Activated CD4-positive, alpha-beta memory T cell treated with anti-CD3 and anti-CD28 coated beads, Interleukin-2, amount 10 ng/mL, durations not matched to agents 7 days and 5 days (primary cell): ENCODE measurements at places on chromosomes 12 and 14.

- no peak for DNase-seq
Observed at GRCh38 chr12:125755512-125755911, 690.3 kb downstream of the AACS start.

DNA sequence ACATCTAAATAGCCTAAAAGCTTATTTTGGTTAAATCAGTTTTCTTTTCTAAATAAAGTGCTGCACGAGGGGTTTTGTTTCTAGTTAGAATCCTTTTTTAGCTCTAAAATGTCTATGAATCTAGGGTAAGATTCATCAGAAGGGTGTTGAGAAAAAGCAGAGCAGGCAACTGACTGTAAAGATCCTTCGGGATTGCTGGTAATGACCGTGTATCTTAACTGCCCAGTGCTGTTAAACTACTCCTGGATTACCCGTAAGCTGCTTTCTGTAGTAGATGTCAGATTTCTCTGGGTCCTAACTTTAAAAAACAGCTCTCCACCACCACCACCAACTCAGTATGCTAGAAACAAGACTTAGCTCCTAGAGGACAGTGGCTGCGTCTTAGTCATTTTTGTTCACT, 39.2 kb downstream of the DACT1 start:
- no peak for DNase-seq

DNA sequence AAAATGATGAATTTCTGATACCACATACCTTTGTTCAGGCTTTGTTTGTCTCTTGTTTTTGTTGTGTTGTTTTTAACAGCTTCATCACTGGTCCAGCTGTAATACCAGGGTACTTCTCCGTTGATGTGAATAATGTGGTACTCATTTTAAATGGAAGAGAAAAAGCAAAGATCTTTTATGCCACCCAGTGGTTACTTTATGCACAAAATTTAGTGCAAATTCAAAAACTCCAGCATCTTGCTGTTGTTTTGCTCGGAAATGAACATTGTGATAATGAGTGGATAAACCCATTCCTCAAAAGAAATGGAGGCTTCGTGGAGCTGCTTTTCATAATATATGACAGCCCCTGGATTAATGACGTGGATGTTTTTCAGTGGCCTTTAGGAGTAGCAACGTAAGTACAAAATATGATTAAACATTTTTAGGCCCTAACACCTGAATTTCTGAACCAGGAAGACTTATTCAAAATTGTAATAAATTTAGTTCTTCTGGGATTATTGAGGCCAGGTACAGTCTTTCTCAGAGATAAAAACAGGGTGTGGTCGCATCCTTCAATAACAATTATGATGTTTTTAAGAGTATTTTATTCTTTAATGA, 22.4 kb downstream of the RXYLT1 start:
- DNase-seq, result no peak

GRCh38 chr12:85829391-85829790, 6.8 kb downstream of the RASSF9 start:
- no peak for DNase-seq

- DNase-seq, result peak; percentile 88
Observed at GRCh38 chr12:124940393-124941169, 26.1 kb upstream of the UBC start.

DNA sequence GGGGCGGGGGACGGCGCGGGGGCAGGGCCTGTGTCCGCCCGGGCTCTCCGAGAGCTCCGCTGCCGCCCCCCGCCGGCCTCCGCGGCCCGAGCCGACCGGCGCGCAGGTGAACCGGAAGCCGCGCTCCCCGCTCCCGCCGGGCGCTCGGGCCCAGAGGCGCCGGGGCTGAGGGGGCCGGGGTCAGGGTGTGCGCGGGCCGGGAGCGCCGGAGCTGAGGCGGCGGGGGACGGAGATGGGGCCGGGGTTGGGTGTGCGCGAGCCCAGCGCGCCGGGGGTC, 431 bp downstream of the HIP1R start:
- DNase-seq, result peak; percentile 39

DNA sequence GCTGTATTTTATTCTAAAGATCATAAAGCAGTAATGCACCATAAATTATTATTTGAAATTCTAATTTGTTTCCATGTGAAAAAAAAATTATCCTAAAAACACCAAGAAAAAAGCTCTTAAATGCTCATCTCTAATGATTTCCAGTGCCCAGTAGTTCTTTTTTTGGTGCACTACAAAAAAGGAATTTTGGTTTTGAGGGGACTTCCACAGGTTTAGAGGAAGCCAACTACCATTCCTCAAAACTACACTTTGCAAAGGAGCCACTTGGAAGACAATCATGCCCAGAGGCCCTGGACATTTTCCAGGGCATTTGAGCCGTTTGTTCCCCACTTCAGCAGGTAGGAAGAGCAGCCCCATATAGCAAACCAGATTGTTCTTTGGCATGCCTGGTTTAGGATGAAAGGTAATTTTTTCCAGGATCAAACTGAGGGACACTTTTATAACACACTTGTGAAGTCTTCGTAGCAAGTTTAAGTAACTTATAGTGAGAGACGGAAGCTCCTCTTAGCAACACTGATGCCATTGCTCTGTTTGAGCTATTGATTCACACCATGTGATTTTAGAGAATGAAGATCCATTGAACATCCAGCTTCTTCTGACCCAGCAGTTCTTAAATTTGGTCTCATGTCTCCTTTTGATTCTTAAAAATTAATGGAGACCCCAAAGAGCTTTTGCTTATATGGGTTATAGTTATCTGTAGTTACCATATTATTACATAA, 187.9 kb downstream of the ETV6 start:
- no peak for DNase-seq

DNA sequence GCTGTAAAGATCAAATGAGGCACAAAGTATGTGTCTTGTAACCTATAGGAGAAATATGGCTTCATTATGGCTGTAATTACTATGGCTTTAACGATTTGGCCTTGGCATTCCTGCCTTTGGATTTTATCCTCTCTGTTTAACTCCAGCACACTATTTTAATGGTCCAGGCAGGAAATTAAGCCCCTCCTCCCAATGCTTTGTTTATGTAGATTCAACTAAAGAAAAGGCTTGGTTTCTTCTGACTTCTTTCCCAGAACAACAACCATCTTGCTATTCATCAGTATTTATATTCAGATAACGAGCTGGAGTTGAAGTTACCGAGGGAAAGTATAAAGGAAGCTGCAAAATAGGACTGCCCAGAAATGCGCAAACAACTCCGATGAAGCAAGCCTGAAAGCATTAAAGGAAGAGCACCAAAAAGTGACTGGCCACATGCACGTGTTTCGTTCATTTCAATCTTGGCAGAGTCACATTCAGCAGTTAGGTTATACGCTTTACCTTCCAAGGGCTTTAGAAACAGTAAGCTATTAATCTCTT, 104.6 kb downstream of the NELL2 start:
- DNase-seq, result no peak

DNA sequence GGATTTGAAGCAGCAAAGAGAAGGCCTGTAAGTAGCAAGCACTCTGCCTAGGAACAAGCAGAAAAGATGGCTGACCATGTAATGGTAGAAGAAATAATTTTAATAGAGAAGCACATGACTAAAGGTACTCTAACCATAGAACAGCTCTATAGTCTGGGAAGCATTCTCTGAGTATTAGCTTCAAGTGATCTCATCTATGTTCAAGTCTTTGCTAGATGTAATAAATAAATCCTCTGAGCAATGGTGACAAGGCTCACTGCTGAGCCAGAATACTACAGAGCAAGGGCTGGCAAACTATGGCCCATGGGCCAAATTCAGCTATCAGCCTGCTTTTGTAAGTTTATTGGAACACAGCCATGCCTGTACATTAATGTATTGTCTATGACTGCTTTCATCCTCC, 84.8 kb downstream of the PEBP1 start:
- no peak for DNase-seq

DNA sequence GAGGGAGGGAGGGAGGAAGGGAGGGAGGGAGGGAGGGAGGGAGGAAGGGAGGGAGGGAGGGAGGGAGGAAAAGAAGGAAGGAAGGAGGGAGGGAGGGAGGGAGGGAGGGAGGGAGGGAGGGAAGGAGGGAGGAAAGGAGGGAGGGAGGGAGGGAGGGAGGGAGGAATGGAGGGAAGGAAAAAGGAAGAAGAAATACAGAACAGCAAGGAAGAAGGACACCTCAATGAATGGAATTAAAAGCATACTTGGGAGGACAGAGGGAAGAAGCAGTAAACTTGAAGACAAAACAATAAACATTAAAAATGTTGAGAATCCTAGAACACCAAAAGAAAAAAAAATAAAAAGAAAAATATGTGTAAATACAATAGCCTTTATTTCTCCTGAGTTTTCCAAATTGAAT, 6.2 kb downstream of the OR4Q2 start:
- no peak for DNase-seq

DNA sequence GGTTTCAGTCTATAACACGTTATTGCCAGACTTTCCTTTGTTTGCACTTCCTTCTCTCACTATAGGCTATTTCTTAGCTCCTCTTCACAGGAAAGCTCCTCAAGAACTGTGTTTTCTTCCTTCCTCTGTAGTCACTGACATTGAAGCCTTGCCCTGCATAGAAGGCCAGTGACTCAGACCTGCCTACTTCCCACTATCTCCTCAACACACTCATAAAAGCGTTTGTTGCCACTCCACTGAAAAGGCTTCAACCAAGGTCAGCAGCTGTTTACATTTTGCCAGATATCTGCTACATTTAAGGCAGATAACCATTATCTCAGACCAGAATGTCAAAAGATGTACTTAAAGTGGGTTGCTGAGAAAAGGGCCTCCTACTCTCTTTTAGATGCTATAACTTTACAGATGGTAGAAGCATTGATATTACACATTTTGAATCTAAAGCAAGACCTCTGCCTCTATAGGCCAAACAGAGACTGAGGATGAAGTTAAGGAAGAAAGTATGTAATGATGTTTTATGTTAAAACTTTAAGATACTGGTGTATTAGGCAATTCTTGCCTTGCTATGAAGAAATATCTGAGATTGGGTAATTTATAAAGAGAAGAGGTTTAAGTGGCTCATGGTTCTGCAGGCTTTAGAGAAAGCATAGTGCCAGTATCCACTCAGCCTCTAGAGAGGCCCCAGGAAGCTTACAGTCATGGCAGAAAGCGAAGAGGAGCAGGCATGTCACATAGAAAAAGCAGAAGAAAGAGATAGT, 233.3 kb upstream of the FLRT2 start:
- no peak for DNase-seq

DNA sequence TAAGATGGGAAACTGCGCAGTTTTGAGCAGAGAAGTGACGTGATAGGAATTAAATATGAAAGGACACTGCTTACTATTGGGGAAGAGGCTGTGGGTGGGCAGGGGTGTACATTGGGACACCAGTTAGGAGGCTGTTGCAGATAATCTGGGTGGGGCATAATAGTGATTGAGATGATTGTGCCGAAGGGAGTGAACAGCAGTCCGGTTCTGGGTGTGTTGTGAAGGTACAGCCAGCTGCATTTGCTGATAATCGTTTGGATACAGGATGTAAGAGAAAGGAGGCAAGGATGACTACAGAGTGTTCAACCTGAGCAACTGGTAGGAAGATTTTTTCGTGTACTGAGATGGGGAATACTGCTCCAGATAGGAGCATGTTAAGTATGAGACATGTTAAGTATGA, 205.2 kb upstream of the NEDD1 start:
- no peak for DNase-seq

GRCh38 chr12:98058838-98059237, 456.6 kb upstream of the TMPO start:
- no peak for DNase-seq

- no peak for DNase-seq
Observed at GRCh38 chr12:99852666-99853065, 132.1 kb downstream of the ANKS1B start.

GRCh38 chr12:102876883-102877282, 40.2 kb downstream of the PAH start:
- DNase-seq, result no peak
